ENCODE measurements at places on chromosomes 5 and 9.

DNA sequence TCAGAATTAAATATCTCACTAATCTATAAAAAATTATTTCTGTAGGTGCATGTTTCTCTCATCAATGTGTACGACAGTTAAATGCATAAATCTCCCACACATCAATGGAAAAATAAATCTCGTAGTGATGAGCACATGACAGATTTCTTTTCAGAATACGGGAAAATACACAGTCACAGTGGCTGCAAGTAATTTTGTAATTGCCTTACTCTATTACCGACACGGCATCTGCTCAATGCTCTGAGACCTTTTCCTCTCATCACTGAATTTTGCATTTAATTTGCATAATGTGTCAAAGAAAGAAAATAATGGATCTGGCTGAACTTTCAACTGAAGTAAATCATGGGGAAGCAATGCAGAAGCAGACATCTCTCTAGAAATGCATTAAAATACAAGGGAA lies 37.2 kb downstream of the PDE4D start:
- DNase-seq, result no peak

GRCh38 chr9:112640311-112640710 lies 77.6 kb downstream of the INIP start:
- DNase-seq, result no peak

- DNase-seq, result no peak
Observed at GRCh38 chr5:81163651-81164050, 69.5 kb upstream of the CKMT2 start.

- DNase-seq, result no peak
Observed at GRCh38 chr9:28518439-28518838, 945.2 kb upstream of the C9orf72 start.

DNA sequence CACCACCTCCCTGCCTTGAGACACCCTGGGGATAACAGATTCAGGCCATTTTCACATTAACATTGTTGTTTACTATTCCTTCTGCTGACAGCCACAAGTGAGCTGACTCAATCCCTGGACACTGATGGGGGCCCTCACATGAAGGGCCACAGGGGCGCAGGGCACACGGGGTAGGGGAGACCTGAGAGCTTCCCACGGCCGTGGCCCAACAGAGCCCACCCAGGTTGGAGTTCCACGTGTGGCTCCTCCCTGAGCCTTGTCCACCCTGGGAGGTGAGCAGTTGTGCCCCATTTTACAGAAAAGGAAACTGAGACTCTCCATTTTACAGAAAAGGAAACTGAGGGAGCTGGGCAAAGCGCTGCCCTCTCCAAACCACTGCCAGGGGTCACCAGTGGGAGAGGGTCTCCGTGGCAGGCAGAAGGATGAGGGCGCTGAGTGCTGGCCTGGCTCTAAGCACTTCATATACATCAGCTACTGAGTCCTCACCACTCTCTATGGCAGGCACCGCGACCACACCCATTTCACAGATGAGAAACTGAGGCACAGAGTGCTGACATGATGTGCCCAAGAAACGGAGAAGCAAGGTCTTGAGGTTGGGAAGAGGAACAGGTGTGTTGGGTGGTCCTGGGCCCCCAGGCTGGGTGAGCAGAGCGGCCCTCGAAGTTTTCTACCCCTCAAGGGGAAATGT lies 2.3 kb downstream of the NINJ1 start:
- DNase-seq, result no peak

GRCh38 chr9:25700430-25700829 lies 22.2 kb upstream of the TUSC1 start:
- no peak for DNase-seq

DNA sequence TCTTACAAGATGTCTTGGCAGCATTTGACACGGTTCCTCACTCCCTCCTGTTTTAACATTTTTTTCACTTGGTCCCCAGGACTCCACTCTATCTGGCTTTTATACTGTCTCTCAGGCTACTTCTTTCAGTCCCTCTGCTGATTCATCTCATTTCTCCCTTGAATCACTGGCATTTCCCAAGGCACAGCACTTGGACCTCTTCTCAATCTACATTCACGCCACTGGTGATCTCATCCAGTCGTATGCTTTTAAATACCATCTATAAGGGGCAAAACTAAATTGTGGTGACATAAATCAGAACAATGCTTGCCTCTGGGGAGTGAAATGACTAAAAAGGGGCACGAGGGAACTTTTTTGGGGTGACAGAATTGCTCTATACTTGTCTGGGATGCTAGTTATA lies 47.1 kb downstream of the MAPKAP1 start:
- no peak for DNase-seq

DNA sequence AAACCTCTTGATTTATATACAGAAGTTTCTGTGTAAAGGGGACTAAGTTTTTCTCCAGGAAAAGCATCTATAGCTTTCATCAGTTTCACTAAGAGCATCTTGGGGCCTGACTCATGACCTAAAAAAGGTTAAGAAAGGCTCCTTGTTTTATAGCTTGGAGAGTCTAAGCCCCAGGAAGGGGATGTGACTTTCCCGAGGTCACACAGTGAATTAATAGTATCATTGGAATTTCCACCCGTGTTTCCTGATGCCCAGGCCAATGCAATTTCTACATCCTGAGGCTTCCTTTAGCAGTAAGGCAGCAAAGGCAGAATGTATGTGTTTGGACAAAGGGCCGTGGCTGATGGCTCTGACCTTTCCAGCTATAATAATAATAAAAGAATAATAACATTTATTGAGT lies 8.6 kb downstream of the MORN5 start:
- DNase-seq, result no peak

- no peak for DNase-seq
Observed at GRCh38 chr5:152303841-152304240, 101.2 kb downstream of the NMUR2 start.

- DNase-seq, result no peak
Observed at GRCh38 chr5:27125856-27126255, 87.5 kb upstream of the CDH9 start.

GRCh38 chr9:113631137-113631765 lies 167.7 kb downstream of the RGS3 start:
- no peak for DNase-seq

DNA sequence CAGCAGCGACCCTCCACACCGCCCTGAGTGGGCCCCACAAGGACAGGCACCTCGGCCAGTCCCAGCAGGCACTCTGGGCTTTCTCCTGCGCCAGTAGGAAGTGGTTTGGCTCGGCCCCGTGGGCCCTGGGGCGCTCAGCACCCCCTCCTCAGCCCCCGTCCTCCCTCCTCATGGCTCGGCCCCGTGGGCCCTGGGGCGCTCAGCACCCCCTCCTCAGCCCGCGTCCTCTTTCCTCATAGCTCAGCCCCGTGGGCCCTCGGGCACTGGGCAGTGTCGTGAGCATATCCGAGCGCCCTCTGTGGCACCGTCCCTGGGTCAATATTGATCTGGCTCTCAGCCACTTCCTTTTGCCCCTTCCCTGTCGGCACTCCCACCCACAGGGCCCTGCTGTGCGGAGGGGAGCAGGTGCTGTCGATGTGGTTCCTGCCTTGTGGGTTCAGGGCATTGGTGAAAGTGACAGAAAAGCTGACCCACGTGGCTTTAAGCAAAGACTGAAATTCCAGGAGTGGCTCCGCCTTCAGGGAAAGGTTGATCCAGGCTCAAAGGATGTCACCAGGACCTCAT lies 5.5 kb upstream of the SCGB3A1 start:
- DNase-seq, result no peak

GRCh38 chr5:139415221-139415861 lies 11.5 kb upstream of the SPATA24 start:
- DNase-seq, result no peak

DNA sequence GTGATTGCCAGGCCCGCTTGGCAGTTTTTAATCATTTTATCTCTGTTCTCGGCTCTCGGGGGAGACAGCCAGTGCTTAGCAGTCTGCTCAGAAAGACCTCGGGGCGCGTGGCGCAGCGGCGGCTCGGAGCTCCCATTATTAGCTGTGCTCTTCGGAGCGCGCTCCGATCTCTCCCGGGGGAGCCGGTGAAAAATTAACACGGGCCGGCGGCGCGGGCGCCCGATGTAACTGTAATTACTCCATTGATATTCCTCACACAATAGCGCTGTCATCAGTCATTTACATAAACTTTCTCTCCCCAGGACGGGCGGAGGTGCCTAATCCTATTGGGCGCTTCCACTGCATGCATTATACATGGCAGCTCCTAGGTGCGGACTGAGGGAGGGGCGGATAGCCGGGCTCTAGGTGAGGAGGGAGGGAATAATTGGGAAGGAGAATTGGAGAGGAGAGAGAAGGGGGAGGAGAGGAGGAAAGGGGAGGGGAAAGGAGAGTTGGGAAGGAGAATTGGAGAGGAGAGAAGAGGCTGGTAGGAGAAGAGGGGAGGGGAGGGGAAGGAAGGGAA lies 24.9 kb downstream of the LMX1B start:
- DNase-seq, result no peak

GRCh38 chr9:23621924-23622323 lies 204.1 kb downstream of the ELAVL2 start:
- no peak for DNase-seq

DNA sequence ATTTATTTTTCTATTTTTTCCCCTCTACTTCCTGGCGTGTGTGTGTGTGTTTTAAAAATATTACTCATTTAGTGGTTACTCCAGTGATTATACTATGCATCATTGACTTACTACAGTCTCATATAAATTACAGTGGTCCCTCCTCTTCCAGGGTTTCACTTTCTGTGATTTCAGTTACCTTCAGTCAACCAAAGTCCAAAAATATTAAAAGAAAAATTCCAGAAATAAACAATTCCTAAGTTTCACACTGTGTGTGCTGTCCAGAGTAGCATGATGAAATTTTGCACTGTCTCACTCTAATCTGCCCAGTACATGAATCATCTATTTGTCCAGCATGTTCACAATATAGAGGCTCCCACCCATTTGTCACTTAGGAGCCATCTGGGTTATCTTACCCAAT lies 47.4 kb upstream of the CCDC112 start:
- no peak for DNase-seq

DNA sequence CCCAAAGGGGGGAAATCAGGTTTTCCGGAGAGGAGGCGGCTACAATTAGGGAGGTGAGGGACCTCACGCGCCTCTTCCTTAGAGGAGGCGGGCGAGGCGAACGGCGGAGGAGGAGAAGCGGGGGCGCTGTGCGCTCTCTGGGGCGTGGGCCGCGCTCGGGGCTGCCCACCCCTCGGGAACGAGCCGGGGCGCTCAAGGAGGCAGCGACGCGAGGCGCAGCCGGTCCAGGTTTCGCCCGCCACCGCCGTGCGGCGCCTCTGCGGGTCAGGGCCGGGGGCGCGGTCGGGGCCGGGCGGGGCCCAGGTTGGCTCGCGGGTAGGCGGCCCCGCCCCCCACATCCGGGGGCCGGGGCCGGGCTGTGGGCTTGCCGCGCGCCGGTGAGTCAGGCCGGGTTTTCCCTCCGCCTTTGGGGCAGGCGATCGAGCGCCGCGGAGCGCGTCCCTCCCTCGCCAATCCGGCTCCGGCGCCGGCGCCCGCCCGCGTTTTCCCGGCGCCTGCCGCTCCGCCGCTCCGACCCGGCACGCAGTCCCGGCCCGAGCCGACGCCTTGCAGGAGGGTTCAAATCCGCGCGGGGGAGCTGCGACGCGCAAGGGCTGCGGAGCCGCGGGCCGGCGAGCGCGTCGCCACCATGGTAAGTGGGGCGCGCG lies at the start of gene N4BP3:
Gene N4BP3 (plus strand): TSS at position 392 of the 647 bp plus-strand sequence. CDS start 6,052 bp downstream, outside the sequence.
- DNase-seq, result peak; percentile 74

DNA sequence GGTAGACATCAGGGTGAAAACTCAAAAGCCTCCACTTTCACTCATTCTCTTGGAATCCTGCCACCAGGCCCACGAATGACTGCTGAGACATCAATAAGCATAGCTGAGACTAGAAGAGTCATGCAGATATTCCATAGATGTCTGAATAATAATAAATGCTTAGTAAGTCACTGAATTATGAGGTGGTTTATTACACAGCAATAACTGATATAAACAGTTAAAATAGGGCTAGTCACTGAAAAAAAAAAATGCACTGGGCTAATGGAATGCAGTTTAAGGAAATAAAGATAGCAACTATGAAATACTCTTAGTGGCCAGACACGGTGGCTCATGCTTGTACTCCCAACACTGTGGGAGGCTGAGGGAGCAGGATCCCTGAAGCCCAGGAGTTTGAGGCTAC lies 262.8 kb upstream of the CDH6 start:
- no peak for DNase-seq

DNA sequence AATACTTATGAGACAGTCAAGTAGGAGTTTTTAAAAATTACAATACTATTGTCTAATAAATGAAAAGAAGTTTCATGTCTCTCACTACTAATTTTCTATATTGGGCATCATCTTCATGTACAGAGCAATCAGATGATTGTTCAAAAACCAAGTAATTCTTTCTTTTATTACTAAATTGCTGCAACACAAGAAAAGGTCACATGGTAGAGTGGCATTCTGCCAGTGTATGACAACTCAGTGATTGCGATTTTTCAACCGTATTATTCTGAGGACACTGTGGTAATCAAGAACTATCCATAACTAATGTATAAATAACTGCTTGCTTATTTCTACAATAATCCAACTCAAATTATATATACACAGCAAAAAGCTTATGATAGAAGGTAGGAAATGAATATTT lies 96.7 kb upstream of the GRHPR start:
- DNase-seq, result no peak
